ENCODE measurements at places on chromosomes 5 and 9.

GRCh38 chr9:115254287-115255180 lies 136.6 kb upstream of the TNC start:
- DNase-seq: no peak

DNA sequence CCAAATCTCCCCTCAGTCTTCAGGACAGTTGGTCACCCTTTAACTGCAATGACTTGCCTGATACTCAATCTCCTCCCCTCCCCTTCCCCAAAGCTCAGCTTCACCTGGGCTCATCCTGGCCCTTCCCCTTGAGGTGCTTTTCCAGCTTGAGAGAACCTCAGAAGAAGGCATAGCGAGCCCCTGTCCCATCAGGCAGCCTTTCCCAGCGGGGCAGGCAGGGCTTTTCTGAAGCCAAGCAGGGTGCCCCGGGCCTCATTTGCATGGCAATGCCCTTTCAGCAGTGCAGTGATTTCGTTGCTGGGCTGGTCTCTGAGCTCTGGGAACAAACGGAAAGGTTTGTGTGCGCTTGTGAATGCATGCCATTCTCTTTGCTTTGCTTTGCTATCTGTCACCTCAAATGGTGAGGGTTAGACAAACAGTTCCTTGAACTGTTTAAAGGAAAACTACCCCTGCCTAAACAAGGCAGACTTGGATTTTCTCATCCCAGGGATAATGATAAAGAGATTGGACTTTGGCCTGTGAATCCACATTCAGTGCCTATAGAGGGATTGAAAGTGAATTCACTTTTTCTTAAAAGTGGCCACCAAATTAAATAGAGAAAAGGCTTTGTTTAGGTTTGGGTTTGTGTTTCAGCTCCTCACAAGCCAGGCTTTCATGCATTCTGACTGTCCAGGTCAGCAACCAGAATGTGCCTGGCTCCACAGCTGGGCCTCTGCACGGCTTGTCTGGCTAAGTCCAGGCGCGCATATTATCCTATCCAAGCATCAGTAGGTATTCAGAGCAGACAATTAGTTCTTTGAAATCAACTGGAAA lies 165.3 kb downstream of the ZNF608 start:
- DNase-seq: no peak

- DNase-seq: no peak
Measured at GRCh38 chr5:64514612-64515011, 8.8 kb downstream of the RGS7BP start.

DNA sequence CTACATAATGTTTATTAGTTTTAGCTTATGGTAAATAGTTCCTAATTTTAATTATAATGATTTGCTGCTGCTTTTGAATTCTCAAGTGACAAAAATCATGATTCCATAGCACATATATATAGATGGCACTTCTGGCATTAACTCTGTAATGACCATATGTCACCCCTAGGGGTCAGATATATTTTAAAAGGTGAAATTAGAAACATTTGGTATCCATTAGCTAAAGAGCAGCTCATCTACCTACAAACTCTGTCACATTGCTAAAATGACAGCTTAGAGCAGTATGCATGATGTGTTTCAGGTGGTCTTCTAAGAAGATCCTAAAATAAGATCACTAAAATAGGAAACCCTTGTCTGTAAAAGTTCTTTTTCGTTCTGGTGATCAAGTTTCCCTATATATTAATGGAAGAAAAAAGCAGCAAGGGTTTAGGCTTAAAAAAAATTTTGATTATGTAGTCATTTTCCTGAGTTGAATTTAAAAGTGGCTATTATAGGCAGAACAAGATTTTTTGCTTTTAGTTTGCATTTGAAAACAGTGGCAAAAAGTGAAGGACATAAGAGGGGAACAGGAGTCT lies 157.7 kb upstream of the POU5F2 start:
- no peak for DNase-seq

GRCh38 chr5:67286006-67286405 lies 89.4 kb upstream of the CD180 start:
- DNase-seq: no peak

DNA sequence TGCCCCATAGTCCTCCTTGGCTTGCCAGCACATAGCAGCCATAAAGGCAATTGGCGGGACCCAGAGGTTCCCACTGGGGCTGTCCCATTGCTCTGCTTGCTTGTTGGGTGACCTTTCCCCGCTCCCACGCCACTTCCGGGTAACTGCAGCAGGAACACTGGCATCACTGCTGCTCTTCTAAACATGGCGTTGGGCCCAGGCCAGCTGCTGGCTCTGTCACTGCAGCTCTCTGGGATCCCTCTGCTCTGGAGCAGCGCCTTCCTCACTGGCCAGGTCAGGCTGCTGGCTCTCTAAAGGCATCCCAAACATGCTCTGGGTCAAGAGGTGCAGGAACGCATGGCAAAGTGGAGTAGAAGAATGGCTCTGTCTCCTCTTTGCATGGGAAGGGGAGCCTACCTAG lies 92.9 kb downstream of the DRD1 start:
- DNase-seq: no peak

DNA sequence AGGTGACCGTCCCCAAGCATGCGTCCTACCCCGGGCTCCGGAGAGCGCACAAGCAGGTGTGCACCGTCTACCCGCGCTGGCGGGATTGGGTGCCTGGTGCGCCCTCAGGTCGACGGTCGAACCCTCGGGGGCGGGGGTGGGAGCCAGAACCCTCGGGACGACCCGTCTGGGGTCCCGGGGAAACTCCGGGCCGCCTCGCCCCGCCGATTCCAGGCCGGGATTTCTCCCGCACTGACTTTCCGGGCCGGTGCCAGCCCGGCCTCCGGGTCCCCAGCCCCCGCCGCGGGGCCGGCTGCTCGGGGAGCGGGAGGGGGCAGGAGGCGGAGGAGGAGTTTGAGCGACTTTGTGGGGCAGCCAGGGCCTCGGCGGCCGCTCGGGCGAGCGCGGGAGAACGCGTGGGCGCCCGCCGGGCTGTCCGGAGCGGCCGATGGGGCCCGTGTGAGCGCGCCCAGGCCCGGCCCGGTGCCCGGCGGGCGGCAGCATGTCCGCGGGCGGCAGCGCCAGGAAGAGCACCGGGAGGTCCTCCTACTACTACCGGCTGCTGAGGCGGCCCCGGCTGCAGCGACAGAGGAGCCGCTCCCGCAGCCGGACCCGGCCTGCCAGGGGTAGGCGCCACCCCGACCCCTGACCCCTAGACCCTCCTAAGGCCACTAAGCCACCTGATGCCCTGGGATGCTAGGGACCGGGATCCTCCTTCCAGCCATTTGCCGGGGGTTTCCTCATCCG lies at the start of gene DAB2IP:
TSS of gene DAB2IP (plus strand) at position 340 of the 726 bp plus-strand sequence. CDS start at position 482, 142 bp downstream.
- DNase-seq: no peak

Data from natural killer cell treated with Interleukin-12 subunit alpha and Interleukin-12 subunit beta and Interleukin-15 and Interleukin-18, amount 100 ng/mL, for 72 hours (primary cell).